ENCODE measurements at places on chromosomes 6 and 20.

GRCh38 chr6:32967151-32968091, 973 bp upstream of the BRD2 start:
- peak; percentile 74 for DNase-seq

DNA sequence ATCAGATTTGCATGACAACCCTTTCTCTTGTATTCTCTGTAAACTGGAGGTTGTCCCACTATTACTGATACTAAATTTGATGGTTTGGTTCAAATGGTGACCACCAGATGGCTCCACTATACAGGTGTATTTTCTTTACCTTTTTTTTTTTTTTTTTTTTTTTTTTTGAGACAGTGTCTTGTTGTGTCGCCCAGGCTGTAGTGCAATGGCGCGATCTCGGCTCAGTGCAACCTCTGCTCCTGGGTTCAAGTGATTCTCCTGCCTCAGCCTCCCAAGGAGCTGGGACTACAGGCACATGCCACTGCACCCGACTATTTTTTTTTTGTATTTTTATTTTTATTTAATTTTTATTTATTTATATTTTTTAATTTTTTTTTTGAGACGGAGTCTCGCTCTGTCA, 6.6 kb upstream of the WTAP start:
- DNase-seq: no peak

- no peak for DNase-seq
These were observed 18.1 kb downstream of the SLC17A9 start for GRCh38 chr20:62970307-62971210.

GRCh38 chr6:143901885-143902750, 37.8 kb downstream of the ZC2HC1B start:
- DNase-seq: no peak

DNA sequence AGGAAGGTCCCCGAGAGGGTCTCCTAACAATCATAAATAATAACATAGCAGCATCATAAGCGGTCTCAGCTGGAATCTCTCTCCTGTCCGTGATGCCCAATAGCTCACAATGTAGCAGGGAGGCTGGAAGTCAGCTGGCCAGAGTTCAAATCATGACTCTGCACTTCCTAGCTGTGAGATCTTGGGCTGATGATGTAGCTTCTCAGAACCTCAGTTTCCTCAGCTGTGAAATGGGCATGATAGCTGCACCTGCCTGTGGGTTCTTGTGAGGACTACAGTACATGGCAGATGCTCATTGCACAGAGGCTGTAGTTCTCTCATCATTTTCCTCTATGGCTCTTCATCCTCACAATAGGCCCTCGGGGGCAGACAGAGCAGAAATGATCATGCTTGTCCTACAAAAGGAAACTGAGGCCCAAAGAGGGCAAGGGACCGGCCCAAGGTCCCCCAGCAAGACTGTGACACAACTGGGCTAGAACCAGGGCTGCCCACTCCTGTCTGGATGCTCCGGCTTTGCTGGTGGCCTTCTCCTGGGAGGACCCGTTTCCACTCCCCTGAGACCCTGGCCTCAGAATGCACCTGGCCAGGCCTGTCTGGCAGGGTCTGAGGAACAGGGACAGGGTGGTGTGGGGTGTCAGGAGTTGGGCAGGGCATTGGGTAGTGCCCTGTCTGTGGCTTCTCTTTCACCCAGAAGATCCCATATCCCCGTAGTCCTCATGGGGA, 17.7 kb downstream of the SLC12A5 start:
- peak; percentile 30 for DNase-seq

DNA sequence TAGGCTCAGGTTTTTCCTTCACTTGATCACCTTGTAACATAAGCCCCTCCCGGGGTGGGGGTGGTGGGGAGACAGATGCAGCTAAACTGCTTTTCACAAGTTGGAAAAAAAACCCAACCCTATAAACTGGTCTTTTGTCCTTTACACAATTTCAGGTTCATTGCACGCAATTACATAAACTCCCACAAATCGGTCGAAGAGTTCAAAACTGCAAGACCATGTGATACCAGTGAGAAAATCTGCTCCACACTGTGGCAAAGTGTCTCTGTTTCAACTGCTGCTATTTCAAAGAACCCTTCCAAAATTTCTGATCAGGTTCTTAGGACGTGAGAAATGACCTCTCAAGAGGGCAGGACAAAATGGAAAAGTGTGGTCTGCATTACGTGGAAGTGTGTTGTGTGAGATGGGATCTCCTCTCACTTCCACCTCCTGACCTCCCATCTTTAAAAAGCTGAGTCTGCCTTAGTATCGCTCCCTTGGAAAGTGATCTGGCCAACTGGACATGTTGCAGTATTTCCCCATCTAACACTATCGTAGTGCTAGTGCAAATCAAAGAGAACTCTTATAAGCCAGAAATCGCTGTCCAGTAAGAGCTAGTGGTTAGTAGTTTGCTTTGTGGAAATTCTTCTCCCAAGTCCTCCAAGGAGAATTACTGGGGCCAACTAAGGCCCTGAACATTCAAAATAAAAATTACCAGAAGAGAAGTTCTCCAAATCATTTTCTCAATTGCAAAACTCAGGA, 60.1 kb downstream of the PRND start:
- DNase-seq: no peak

DNA sequence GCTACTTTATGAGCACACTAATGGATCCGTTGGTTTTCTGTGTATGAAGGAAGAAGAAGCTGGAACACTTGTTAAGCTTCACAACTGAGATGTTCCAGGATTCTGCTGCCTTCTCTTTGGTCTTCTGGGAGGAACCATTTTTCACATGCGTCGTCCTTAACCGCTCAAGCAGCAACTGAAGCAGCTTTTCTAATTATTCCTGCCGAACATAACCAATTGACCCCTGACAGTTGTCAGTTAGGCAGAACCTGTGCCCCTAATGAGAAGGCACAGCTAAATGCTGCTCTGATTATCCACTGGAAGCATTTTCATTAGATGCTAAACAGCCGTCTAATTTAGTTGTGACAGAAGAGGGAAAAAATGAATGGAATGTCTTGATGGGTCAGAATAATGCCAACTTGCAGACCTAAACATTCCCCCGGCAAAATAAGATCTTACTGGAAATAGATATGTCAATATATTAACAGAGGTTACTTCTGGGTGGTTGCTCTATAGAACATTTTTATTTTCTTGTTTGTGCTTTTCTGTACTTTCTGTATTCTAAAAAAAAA, 85.0 kb upstream of the SMLR1 start:
- no peak for DNase-seq

DNA sequence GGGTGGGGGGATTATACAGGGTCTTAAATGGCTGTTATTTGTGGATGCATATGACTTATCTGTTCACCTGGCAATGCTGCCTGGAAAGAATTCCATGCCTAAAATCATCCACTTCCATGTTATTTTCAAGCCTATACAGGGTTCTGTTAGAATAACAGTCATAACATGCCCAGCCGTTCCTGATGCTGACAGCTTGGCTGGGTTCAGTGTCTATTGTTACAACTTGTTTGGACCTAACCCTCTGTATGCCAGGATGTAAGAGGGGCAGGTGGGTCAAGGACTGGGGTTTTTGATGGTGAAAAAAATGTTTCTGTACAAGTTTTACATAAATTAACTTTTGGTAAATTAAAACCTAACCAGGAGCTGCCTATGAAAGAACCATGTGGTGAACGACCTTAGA, 79.8 kb downstream of the GINS1 start:
- no peak for DNase-seq

DNA sequence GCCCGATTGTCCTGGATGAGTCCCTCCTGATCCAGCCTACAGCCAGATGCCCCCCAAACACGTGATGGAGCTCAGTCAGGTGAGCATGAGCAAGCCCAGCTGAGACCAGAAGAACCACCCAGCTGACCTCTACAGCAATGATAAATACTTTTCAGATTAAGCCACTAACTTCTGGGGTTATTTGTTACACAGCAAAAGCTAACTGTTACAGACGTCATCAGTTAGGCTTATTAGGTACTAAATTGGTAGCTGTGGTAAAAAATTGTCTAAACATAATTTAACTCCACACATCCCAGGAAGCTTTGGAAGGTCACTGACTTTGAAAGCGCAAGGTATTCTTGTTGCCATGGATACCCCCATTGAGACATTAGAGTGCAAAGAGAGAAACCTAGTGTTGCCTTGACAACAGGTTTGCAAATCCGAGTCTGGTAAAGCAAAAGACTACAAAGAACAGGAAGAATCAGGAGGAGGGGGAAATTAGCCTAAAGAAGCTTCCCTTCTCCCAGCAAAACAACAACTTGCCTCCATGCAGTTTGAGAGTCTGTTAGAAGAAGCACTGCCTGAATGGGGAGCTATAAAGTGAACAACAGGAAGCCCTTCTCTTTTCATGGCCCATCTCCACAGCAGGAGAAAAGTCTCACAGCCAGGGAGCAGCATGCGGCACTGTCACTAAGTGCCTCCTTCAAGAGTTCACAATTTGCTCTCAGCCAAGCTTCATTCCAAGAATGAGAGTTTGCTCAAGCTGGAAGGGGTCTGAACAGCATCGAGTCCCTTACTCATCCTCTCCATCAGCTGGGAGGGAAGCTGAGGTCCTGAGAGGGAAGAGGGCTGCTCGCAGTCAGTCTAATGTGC, 41.7 kb upstream of the ZNF831 start:
- DNase-seq: peak; percentile 65

- no peak for DNase-seq
These were observed 595 bp upstream of the SRF start for GRCh38 chr6:43170417-43170930.

DNA sequence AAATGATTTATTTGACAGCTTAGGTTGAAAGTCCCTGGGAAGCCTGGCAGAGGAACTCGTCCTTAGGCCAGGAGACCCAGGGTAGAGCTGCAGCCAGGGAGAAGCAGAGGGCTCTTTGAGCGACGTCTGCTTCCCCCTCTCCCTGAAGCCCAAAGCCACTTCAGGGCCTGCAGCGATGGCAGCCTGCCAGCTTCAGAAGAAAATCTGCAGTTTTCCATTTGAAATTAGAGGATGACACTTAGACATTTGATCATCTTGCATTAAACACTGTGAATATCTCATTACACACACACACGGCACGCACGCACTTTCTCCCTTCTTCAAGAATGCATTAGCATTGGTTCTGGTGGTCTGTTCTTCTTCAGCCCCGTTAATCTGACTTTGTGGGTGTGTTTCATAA, 96.5 kb downstream of the PLEKHG1 start:
- no peak for DNase-seq

DNA sequence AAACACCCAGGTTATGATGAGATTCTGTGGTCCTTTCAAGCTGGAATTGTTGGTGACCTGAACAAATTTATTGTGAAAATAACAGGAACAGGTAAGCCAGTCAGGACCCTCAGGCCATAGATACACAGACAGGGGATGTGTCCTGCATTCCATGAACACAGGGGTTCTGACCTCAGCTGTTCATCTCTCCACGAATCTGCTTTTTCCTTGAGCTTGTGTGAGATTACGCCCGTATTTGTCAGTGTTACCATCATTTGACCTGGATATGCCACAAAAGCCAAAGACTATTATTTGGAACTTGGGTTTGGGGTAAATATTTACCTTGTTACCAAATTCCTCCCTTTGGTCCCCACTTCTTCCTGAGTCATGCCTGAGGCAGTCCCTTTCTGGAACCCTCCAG, 288.9 kb downstream of the PREX1 start:
- no peak for DNase-seq

GRCh38 chr6:90098627-90099026, 198.0 kb downstream of the BACH2 start:
- DNase-seq: no peak

DNA sequence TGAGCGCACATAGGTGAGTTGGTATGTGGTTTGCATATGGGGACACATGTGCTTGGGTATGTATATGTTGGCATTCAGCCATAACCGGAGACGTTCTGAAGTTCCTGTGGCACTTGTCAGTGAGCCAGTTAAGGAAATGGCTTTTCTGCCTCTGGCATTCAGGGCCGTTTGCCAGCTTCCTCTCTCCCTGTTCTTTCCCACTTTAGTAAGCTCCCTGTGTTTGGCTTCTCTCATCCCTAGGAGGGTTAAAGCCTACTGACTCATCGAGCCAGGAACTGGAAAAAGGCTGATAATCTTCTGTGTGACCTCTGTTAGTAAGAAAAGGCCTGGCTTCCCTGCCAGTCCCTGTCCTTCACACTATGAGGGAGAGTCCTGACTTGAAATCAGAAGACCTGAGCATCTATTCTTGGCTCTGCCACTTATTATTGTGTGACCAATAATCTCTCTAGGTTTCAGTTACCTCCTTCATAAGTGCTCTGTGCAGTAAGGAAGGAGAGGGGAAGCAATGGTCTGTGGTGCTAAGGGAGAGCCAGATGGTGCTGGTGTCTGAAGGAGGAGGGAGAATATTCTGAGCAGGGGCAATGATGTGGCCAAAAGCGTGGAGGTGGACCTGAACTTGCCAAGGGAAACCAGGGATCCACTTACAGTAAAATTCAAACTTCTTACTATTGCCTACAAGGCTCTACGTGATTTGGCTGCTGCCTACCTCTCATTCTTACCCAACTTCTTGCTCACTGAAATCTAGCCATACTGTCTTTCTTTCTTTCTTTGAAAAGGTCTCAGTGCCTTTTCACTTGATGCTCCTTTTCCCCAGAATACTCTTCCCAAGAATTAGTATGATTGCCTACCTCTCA, 31.4 kb downstream of the ACSS2 start:
- no peak for DNase-seq

DNA sequence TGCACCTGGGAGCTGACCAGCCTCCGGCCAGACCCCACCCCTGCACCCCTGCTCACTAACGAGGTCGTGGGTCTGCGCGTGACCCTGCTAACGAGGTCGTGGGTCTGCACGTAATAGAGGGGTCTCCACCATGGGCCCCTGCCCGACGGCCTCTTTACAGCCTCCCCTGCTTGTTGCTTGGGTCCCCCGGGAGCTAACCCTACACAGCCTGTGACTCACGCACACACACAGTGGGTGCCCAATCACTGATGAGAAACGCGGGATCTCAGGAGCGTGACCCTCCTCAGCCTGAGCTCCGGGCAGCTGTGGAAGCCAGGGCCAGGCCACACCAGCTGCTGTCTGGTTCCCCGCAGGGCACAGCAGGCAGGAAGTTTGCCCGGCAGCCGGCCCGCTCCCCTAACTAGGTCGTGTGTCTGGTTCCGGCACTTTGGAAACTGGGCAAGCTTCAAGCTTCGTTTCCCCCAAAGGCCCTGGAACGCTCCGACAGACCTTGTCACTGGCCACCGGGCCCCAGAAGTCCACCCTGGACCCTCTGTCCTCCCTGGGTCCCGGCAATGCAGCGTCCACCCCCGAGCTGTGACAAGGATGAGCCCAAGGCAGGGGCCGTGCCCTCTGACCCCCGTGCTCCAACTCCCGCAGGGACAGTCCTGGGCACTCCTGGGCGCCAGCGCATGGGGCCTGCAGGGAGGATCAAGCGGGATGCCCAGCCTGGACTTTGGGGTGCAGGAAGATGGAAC, 767 bp downstream of the PTK6 start:
- no peak for DNase-seq

DNA sequence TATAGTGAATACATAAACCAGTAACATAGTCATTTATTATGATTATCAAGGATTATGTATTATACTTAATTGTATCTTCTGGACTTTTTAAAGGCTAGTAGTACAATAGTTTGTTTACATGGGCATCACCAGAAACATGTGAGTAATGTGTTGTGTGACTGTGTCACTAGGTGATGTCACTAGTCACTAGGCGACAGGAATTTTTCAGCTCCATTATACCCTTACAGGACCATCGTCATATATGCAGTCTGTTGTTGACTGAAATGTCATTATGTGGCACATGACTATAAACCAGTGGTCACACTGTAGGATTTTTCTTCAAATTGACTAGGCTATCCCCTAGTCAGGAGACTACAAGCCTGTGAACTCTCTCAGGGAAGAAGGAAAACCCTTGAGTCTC, 86.5 kb upstream of the CENPW start:
- no peak for DNase-seq

Measured in activated effector memory CD4-positive, alpha-beta T cell treated with anti-CD3 and anti-CD28 coated beads, Interleukin-2, amount 50 U/mL, for 16 hours (primary cell).